Progenitor cell of endocrine pancreas (in vitro differentiated cells): ENCODE measurements at places on chromosomes 4 and X.

GRCh38 chrX:79259073-79259689, 108.0 kb downstream of the ITM2A start:
- DNase-seq, result no peak

GRCh38 chrX:155144926-155145325, 71.3 kb upstream of the VBP1 start:
- no peak for DNase-seq

DNA sequence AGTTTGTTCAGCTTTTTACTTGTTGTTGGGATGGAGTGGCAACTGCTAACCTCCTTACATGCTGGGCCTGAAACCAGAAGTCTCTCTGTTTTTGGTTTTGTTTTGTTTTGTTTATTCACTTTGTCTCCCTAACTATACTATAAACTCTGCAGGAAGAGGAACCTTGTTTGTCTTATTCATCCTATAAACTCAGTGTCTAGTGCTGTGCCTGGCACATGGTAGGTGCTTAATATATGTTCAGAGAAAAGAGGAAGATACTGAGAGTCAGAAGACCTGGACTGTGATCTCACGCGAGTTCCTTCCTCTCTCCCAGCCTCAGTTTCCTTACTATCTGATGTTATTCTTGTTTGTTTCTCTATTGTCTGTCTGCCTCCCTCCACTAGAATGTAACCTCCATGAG, 71.3 kb downstream of the PRPS1 start:
- no peak for DNase-seq

- DNase-seq, result no peak
Observed at GRCh38 chr4:105979506-105979905, 84.2 kb downstream of the NPNT start.

DNA sequence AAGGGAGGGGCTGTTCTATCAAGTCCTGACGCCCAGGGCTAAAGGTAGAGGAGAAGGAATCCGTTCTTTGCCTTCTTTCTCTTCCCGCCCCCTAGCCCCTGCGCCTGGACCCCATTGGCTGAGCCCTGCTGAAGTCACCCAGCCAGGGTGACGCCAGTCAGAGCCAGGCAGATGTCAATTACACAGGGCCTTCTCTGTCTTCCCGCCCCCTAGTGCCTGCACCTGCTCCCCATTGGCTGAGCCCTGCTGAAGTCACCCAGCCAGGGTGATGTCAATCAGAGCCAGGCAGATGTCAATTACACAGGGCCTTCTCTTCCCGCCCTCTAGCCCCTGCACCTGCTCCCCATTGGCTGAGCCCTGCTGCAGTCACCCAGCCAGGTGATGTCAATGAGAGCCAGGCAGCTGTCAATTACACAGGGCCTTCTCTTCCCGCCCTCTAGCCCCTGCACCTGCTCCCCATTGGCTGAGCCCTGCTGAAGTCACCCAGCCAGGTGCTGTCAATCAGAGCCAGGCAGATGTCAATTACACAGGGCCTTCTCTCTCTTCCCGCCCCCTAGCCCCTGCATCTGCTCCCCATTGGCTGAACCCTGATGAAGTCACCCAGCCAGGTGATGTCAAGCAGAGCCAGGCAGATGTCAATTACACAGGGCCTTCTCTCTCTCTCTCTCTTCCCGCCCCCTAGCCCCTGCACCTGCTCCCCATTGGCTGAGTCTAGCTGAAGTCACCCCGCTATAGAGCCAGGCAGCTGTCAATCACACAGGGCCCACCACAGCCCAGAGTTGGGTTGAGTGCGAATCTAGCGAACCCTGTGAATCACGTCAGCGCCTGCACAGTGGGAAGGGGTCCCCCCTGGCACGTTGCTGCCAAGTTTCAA, 46.4 kb downstream of the ASMT start:
- DNase-seq, result no peak
